ENCODE measurements at places on chromosomes 4 and X. TPM values are rescaled to one million over a fixed set of nuclear protein-coding genes. Genes with fewer than 3 reads are reported as not detected.

The MAGEB2 gene
- total RNA-seq = not detected

The TMEM31 gene
- not detected for total RNA-seq

The IQSEC2 gene
- 11.7 TPM for total RNA-seq

The CDX4 gene
- not detected for total RNA-seq

The ZFP92 gene
- under 0.01 TPM for total RNA-seq

The IKBKG gene
- 20.1 TPM for total RNA-seq

The KLB gene
- total RNA-seq = under 0.01 TPM

The IDH3G gene
- 81.2 TPM for total RNA-seq

The IL2RG gene
- 0.43 TPM for total RNA-seq

The GABRQ gene
- total RNA-seq = not detected

The FGF13 gene
- 0.14 TPM for total RNA-seq

The CCDC120 gene
- total RNA-seq = 0.57 TPM

The ATP2B3 gene
- total RNA-seq = not detected

The STS gene
- 3.3 TPM for total RNA-seq

The HTRA3 gene
- total RNA-seq = 7.3 TPM

The SMIM43 gene
- total RNA-seq = not detected

The AREG gene
- 1.3 TPM for total RNA-seq

The WDR44 gene
- 29.1 TPM for total RNA-seq

The SH3BP2 gene
- total RNA-seq = 25.4 TPM

The DCHS2 gene
- total RNA-seq = not detected

The ZFP42 gene
- total RNA-seq = under 0.01 TPM

The TDO2 gene
- total RNA-seq = 12.3 TPM

The TRIML2 gene
- 3.3 TPM for total RNA-seq

The PWWP3B gene
- total RNA-seq = 0.44 TPM

The XG gene
- total RNA-seq = 0.57 TPM

The TMEM192 gene
- total RNA-seq = 15.1 TPM

The MGAT4D gene
- not detected for total RNA-seq

The UGT2A2 gene
- not detected for total RNA-seq

The MND1 gene
- total RNA-seq = 5.7 TPM

The BEX2 gene
- 2.6 TPM for total RNA-seq

The NOX1 gene
- total RNA-seq = not detected

The PDE5A gene
- total RNA-seq = 85.3 TPM

The UGT2B15 gene
- total RNA-seq = not detected

The SHISA3 gene
- not detected for total RNA-seq

The TLR10 gene
- total RNA-seq = not detected

The CSAG2 gene
- not detected for total RNA-seq

The DDIT4L gene
- total RNA-seq = 12.5 TPM

The NFXL1 gene
- total RNA-seq = 12.7 TPM

The EVC gene
- total RNA-seq = 64.7 TPM

The TMEM255A gene
- not detected for total RNA-seq

The AFP gene
- total RNA-seq = 0.57 TPM

The TLL1 gene
- total RNA-seq = 0.22 TPM

The SHOX gene
- not detected for total RNA-seq

The NLGN4X gene
- 5.3 TPM for total RNA-seq

The CLCN5 gene
- 17.1 TPM for total RNA-seq

The EFHC2 gene
- total RNA-seq = 0.66 TPM

The ETDB gene
- total RNA-seq = not detected

The PLAC8 gene
- not detected for total RNA-seq

The RTL9 gene
- total RNA-seq = 0.57 TPM

The COL25A1 gene
- total RNA-seq = 0.66 TPM

The DUX4 gene
- total RNA-seq = not detected

All from placental pericyte (primary cell).